ENCODE measurements at places on chromosomes 7 and 10. TPM values are rescaled to one million over a fixed set of nuclear protein-coding genes. Genes with fewer than 3 reads are reported as not detected.

- DNase-seq, result no peak
Measured at GRCh38 chr10:78276139-78276538, 242.5 kb downstream of the RPS24 start.

PTPRN2 gene
- not detected for total RNA-seq

GRCh38 chr7:38506756-38507155 is 124.4 kb downstream of the AMPH start:
- peak; percentile 4 for DNase-seq

- no peak for DNase-seq
Measured at GRCh38 chr7:158074896-158075632, 512.6 kb downstream of the PTPRN2 start.

ACHE gene
- total RNA-seq, result not detected

All from MG63 (cell line).